Bronchus fibroblast of lung (primary cell): ENCODE measurements at places on chromosomes 11 and 22. TPM values are rescaled to one million over a fixed set of nuclear protein-coding genes. Genes with fewer than 3 reads are reported as not detected.

KRTAP5-11 gene
- not detected in 2 replicates for total RNA-seq

HTR3B gene
- not detected in 2 replicates for total RNA-seq

RIBC2 gene
- 1.0 and 2.9 TPM in 2 replicates for total RNA-seq

OR8A1 gene
- total RNA-seq = not detected in 2 replicates

PRODH gene
- not detected in 2 replicates for total RNA-seq

CDHR5 gene
- total RNA-seq = not detected in 2 replicates

NRXN2 gene
- 0.67 and 0.89 TPM in 2 replicates for total RNA-seq

SLC6A5 gene
- not detected in 2 replicates for total RNA-seq

TIMP3 gene
- 68.1 and 77.3 TPM in 2 replicates for total RNA-seq

NRIP3 gene
- 9.7 and 11.8 TPM in 2 replicates for total RNA-seq

PAMR1 gene
- 25.1 and 26.1 TPM in 2 replicates for total RNA-seq

RIMBP3C gene
- total RNA-seq = 0.15 and 0.17 TPM in 2 replicates

APOBEC3F gene
- total RNA-seq = 5.1 and 7.4 TPM in 2 replicates

SERPING1 gene
- 56.3 and 67.6 TPM in 2 replicates for total RNA-seq

IFTAP gene
- total RNA-seq = 31.1 and 31.4 TPM in 2 replicates

FAM181B gene
- total RNA-seq = under 0.01 TPM in 1 of 2 replicates, not detected in the other

RAG1 gene
- 0.30 and 0.50 TPM in 2 replicates for total RNA-seq
